Stimulated activated CD4-positive, alpha-beta T cell treated with anti-CD3 and anti-CD28 coated beads, Interleukin-1b, Interleukin-23, amount 100 ng/mL, for 4 hours (primary cell): ENCODE measurements at places on chromosomes 1 and 21.

DNA sequence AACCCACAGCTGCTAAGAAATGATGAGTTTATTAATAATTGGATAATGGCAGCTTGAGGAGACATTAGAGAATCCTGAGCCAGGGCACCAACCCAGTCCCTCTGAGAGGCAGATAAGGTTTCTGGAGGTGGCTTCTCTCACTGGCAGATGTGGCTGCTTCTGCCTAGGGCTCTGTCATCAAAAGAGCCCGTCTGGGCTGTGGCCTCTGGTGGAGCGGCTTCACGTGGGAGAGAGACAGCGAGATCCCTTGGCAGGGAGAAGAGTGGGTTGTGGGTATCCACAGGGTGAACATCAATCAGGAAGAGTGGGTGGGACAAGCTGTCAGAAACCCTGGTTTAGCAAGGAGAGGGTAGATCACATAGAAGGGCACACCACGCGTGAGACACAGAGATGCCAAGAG lies 30.0 kb downstream of the VWA5B1 start:
- DNase-seq = no peak

GRCh38 chr21:45873866-45874265 lies 107.7 kb upstream of the COL6A1 start:
- DNase-seq = no peak

- no peak for DNase-seq
Observed at GRCh38 chr1:34073028-34073695, 91.9 kb downstream of the CSMD2 start.

DNA sequence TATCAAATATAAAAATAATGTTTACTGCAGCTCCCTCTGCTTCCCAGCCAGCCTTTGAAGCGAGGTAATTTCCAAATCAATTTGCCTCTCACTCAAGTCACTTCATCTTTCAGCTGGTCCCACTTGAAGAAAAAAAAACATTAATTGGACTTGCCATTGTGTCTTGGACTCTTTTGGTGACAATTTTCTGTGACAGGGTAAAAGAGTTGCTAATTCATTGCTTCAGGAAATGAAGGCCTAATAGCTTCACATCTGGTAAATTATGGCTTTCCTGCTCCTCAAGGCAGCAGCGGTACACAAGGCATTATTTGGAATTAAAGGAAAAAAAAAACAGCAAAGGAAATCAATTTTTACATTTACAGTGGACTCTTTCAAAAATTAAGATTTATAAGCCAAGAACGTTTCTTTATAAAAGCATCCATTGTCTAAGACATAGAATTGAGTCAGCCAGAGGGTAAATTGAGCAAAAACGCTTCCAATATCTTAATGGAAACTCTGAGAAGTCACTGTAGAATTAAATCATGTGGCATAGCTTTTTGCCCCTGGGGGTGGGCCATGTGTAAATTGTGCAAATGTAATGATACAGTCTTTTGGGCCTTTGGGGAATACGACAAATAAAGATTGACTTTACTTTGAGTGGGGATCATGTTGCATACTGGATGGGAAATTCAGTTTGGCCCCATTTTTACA lies 102.5 kb downstream of the LYPLAL1 start:
- no peak for DNase-seq

DNA sequence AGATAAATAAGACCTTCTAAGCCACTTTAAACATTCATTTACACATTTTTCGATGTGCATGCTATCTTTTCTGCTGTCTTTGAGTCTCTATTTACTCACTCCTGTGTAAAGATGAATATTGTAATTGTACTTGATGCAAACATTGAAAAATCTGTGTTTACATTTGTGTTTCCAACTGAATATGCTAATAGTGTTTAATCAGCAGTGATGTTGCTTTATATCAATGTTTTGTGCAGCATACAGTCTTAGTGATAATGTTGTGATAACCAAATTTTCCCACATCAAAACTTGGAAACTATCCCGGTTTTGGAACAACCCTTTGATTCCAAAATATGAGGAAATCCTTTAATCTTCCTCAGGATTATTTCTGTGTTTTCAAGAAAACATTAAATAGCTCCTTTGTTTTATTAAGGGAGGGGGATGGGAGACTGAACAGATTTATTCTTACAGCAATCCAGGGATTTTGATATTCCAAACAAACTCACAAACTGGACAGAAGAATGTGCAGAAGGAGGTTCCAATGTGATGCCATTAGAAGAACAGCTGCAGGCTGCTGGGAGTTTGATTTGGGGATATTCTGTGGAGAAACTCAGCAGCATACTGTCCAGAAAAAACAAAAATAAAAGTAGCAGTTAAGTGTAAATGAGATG lies 248.0 kb downstream of the S1PR1 start:
- no peak for DNase-seq

DNA sequence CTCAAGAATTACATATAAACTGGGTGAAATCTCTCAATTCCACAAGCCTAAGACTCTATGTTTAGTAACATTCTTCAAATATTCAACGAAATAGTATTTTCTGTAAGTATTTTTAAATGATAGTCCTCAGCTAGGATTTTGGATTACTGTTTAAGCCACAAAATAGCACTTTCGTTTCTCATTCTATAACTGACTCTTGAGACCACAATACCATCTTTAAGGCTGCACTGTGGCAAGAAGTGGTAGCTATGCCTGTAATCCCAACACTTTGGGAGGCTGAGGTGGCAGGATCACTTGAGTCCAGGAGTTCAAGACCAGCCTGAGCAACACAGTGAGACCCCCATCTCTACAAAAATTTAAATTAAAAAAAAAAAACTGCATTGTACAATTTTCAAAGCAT lies 126.7 kb downstream of the CDC42BPA start:
- no peak for DNase-seq

DNA sequence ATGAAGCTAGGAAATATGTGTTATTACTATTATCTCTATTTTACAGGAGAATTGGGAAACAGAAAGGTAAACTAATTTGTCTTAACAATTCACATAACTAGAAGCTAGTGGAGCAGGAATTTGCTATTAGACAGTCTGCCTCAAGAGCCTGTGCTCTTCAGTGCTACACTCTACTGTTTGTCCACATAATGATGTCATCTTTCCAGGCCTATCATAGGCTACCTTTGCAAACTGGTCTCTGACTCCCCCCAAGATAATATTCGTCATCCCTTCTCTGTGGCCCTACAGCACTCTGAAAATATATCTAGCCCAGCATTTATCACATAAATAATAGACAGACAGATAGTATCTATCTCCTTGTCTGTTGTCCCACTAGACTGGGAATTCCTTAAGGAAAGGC lies 34.1 kb downstream of the TRIT1 start:
- DNase-seq = no peak

DNA sequence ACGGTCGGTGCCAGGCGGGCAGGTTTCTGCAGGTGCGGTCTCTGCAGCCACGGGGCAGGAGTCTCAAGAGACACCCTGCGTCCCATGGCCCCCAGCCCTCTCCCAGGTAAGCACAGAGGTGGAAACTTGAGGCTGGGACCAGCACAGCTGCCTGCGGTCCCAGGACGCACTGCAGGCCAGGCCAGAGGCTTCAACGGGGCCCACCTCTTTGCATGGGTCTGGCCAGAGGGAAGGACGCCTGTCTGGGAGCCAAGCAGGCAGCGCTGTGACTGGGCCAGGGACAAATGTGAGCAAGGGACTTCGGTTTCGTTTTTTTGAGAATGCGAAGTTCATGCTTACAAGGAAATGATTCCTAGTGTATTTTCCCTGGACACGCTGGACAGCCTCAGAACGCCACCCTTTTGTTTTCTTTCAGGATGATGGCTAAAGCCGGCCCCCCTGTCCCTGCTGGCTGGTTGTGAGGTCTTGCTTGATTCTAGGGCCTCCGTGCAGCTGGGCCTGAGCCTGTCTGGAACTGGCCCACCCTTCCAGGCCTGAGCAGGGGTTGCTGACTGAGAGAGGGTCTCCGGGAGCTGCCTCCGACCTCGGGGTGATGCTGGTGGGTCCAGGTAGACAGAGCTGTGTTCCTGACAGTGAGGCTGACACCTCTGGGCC lies 38.3 kb downstream of the MORN1 start:
- DNase-seq = no peak

DNA sequence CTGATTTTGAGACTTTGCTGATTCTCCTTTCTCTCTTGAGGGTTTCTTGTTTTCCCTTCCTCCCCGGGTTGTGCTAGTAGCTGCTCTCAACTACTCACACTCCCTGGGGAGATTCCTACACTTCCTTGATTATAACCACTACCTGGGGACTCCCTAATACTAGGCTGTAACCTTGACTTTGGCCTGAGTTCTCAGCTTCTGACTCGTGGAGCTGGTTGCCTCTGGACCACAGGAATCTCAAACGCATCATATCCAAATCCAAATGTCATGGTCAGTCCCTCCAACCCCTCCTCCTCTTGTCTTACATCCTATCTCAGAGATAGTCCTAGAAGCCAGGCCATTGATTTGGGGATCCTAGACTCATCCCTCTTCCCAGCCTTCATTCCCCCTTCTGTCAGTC lies 12.0 kb downstream of the MOV10 start:
- no peak for DNase-seq

DNA sequence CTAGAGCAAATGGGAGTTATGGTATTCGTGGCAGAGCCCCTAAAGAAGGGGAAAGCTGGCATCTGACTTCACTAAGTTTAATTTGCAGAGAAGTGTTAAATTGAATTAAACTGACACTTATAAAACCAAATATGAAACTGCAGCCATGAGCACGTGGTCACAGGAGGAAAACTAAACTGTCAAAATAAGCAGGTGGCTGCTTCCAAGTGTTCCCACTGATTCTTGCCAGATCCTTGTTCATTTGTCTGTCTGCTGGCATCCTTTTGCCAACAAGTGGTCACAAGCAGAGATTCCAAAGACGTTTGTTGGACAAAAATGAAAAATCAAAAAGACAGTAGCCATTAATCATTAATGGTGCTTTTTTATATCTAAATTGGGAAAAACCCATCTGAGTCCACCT lies 6.5 kb upstream of the CELA2B start:
- DNase-seq = no peak

- DNase-seq = no peak
Observed at GRCh38 chr1:5755552-5756125, 236.6 kb downstream of the NPHP4 start.

- DNase-seq = no peak
Observed at GRCh38 chr21:44941567-44941966, 1.7 kb downstream of the SLX9 start.

DNA sequence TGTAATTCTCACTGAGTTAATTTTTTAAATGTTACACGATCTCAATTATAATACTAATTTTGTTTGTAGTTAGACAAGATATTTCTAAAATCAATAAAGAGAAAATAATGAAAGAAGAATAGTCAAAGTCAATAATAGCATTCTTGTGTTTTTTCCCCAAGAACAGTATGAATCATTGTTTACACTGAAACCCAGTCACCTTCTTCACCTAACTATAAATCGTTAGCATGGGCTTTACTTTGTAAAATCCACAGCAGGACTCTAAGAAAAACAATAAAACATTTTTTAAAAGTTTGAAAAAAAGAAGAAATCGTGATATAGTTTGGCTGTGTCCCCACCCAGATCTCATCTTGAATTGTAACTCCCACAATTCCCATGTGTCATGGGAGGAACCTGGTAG lies 234.6 kb upstream of the LYPLAL1 start:
- no peak for DNase-seq

- no peak for DNase-seq
Observed at GRCh38 chr1:225617956-225618355, 35.0 kb downstream of the ENAH start.

DNA sequence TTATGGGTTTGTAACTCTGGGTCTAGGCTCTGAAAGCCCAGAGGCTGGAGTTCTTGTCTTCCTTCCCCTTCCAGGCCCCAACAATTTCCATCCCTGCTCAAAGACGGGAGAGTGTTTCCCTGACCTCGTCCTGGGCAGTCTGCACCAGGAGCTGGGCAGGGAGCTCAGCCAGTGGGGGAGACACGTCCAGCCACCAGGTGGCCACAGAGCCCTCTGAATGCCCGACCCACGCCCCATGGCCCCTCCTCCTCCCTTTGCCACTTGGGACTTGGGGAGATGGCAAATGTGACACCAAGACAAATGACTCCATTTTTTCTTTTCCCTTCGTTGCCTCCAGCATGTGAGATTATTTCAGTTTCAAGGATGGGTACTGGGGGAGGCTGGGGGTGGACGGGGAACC lies 159.9 kb upstream of the AJAP1 start:
- DNase-seq = no peak

GRCh38 chr1:225700164-225700821 lies 47.4 kb upstream of the ENAH start:
- DNase-seq = no peak

- no peak for DNase-seq
Observed at GRCh38 chr1:211285196-211285595, 26.0 kb downstream of the RCOR3 start.

GRCh38 chr1:198775606-198776005 lies 136.8 kb downstream of the PTPRC start:
- DNase-seq = no peak

DNA sequence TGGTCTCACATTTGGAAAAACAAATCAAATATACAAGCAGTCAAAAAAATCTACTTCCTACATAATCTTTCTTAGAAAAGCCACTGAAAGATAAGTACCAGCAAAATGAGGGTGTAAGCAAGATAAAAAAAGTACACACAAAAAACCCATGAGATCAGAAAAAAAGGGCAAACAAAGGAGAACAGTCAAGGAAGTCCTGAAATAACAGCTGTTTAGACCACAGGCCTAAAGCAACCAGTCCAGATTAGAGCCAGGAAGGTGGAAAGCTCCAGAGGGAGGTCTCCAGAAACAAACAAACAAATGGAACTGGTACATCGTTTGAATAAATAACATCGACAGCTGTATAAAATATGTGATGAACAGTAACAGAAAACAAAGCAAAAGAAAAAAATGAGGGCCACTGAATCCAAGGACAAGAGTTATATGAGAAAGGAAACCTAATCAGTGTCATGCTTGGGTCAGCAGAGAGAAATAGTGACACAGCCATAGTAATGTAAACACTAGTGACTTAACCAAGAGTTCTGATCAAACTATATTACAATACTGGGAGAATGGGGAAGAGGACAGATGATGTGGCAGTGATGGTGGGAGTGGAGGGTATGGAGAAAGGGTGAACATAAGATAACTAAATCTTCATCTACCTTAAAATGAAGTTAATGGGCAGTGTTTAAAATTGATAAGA lies 67.5 kb downstream of the NVL start:
- DNase-seq = no peak

GRCh38 chr1:246093230-246093629 lies 413.8 kb downstream of the SMYD3 start:
- no peak for DNase-seq

- no peak for DNase-seq
Observed at GRCh38 chr1:54016343-54017282, 1.4 kb downstream of the LDLRAD1 start.

DNA sequence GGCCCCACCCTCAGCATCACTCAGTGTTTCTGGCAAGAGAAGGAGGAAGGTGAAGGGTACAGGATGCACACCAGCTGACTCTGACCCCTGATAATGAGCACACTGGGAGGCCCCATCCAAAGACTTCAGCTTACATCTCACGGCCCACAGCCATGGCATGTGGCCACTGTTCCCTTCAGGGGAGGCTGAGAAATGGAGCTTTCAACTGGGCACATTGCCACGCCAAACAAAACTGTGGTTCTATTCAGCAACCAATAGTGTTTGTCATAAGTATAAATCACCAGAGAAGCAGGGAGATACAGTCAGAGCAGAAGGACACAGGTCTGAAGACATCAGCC lies 12.7 kb upstream of the TRAF3IP3 start:
- DNase-seq = no peak
